ENCODE measurements at places on chromosomes 7 and 10. TPM values are rescaled to one million over a fixed set of nuclear protein-coding genes. Genes with fewer than 3 reads are reported as not detected.
A peak's percentile ranks its signal among the peaks of the same experiment; 100 is the strongest.

The SPDYE3 gene
- not detected for total RNA-seq

- DNase-seq: peak; percentile 77
These were observed at the start of gene LDB1 for GRCh38 chr10:102120142-102120990. TSS of gene LDB1 (minus strand) at chr10:102120368. CDS start at chr10:102120110, 258 bp downstream.

The PTF1A gene
- not detected for total RNA-seq

GRCh38 chr10:7945469-7946187 lies 108.9 kb upstream of the GATA3 start:
- DNase-seq: peak; percentile 39

GRCh38 chr7:90728568-90728967 lies 132.4 kb downstream of the CDK14 start:
- no peak for DNase-seq

Measured in mammary epithelial cell (primary cell).